ENCODE measurements at places on chromosomes 4 and X.

DNA sequence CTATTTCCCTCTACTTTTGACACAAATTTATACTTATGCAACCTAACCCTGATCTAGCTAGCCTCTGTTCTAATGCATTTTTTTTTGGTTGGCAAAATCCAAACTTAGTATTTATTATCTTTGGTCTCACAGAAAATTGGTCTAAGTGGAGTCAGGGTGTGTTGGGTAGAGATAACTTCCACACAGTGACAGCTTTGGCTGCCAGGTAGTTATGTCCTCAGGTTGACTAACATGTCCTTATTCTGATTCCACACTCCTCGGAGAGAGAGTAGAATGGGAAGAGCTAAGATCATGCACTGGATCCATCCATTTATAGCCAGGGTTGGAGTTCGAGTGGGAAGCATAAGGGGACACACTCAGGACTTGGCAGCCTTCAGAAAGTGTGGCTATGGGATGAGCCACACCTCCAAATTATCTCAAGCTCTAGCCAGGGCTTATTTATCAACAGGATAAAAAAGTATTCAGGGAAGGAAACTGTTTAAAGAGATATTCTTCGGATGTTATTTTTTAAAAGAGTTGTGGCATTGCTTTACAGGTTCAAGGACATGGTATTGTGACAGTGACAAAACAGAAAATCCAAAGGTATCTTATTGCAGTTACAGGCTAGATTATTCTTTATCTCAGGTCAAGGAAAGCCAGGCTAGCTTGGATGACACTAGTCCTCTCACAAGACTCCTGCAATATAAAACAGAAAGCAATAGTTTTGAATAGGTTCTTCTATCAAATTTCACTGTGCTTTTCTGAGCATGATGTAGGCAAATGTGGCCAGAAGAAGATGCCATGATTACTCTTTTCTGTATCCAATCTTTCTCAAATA is 51.5 kb downstream of the NPY1R start:
- no peak for DNase-seq

GRCh38 chr4:106367072-106367471 is 1.5 kb downstream of the GIMD1 start:
- DNase-seq: no peak

DNA sequence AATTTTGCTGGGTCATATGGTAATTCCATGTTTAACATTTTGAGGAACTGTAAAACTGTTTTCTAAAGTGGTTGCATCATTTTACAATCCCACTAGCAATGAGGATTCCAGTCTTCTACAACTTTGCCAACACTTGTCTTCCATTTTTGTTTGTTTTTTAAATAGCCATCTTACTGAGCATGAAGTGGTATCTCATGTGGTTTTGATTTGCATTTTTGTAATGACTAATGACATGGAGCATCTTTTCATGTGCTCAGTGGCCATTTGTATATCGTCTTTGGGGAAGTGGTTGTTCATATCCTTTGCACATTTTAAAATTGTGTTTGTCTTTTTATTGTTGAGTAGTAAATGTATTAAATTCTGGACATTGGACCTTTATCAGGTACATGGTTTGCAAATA is 94.7 kb downstream of the TMEM131L start:
- no peak for DNase-seq

DNA sequence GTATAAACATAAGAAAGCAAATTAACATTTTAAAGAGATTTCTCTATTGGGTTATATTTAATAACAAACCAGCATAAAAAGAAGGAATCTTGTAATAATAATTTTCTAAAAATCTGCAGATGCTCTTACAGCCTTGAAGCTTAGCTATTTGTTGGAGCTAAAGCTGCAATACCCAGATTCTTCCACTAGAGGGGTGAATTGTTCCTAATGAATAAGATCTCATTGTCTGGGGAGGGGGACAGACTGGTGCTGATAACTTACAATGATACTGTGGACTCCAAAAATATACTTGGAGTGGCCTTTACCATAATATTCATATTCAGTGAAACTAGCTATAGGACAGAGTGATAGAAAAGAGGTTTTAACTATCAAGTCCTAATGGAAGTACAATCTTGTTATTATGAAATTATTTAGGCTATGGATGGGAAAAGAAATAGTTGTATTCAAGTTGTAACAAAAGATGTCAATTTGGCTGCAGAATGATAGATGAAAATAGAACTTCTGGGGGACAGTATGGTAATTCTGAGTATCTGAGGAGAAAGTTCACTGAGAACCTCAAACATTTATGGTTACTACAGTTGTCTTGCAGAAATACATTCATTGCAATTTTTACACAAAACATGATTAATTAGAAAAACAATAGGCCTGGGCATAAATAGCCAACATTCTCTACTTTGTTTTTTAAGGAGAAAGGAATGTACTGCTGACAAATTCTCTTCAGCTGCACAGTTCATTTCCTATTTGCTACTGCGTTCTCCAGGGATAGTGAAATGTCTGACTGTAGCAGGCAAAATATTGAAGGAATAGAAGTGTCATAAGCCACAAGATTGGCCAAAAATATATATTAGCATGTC is 443.3 kb downstream of the GBA3 start:
- DNase-seq: peak; percentile 49

GRCh38 chrX:18010253-18010652 is 149.2 kb upstream of the RAI2 start:
- DNase-seq: no peak

DNA sequence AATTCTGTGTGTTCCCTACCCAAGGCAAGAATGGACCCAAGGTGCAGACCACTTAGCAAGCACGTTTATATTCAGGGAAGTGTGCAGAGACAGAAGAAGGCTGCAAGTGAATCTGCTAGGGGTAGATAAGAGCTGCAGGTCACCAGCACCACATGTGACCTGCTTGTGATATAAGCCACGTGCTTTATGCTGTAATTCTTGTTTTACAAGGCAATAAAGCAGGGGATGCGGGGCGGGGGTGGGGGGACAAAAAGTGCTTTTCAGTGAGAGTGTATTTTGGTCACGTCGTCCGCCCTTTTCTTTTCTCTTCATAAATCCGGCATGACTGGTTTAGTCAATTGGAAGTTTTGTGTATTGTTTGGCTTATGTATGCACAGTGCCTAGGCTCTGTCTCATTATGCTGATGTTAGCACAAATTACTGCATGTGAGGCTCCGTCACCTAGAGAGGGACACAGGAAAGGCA is 192.7 kb downstream of the RBMX2 start:
- DNase-seq: no peak

DNA sequence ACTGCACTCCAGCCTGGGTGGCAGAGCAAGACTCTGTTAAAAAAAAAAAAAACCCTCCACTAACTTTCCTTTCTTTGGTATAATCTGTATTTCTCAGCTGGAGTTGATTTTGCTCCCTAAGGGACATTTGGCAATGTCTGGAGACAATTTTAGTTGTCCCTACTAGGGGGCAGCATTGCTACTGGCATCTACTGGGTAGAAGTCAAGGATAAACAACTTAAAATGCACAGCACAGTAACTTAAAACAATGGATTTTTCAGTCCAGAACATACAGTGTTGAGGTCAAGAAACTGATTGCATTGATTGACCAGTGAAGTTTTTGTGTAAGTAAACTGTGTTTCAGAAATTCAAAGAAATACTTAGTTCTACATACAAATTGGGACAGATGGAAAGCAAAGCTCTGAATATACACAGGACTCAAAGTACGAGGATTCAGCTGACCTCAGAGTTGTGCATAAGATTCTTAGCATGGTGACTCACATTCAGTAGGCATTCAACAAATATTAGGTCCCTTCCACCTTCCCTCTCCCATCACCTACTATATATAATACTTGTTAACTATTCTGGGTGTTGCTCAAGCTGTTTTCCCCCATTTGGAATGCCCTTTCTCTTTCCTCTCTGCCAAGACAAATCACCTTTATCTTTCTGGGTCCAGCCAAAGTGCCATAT is 8.8 kb downstream of the DDX53 start:
- DNase-seq: peak; percentile 57

DNA sequence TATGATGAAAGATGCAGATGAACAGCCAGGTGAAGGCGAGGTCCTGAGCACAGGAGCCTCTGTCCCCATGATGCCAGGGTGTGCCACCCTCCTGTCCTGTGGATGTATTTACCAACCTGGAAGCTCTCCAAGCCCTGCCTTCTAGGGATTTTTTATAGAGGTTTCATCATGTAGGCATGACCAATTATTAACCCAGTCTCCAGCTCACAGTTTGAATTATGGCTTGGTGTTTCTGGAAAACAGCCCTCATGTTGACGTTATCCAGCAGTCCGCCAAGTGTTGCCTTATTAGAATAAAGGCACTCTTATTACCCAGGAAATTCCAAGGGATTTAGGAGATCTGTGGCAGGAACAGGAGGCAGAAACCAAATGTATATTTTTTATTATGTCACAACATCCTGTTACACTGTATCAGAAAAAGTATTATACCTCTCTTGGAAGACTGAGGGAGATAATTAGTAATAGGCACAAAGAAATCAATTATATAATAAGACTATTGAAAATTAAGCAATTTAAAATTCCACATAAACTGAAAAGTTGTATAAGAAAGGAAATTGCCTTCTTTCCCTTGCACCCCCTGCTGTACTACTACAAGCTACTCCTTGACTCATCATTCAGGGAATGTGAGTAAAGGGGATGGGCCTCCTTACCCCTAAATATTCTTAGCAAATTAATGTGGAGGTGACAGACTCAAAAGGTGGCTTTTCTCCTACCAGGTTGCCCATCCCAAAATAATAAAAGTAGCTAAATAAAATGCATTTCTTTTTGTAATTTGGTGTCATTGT is 129.6 kb downstream of the ZNF330 start:
- DNase-seq: peak; percentile 53

DNA sequence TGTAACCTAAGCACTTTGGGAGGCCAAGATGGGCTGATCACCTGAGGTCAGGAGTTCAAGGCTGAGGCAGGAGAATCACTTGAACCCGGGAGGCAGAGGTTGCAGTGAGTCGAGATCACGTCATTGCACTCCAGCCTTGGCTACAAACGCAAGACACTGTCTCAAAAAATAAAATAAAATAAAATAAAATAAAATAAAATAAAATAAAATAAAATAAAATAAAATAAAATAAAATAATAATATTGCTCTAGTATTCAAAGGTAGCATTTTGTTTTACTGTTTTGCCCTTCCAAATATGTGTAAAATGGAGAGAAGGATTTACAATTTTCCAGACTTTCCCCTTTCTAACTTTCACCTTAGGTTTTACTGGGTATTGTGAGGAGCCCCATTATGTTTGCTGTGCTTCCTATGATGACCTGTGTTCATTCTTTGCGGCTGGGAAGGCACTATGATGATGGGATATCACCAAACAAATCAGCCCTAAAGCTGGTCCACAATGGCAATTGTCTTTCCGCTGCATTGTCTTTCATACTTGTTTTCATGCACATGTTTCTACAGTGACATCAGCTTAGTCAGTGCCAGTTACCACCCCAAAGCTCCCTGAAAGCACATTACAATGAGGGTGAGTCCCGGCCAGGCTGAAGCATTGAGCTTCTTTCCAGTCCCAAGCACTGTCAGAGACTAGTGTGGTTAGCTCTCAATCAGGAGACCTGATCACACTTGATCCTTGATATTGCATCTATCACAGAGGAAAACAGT is 50.8 kb downstream of the DTHD1 start:
- DNase-seq: no peak

DNA sequence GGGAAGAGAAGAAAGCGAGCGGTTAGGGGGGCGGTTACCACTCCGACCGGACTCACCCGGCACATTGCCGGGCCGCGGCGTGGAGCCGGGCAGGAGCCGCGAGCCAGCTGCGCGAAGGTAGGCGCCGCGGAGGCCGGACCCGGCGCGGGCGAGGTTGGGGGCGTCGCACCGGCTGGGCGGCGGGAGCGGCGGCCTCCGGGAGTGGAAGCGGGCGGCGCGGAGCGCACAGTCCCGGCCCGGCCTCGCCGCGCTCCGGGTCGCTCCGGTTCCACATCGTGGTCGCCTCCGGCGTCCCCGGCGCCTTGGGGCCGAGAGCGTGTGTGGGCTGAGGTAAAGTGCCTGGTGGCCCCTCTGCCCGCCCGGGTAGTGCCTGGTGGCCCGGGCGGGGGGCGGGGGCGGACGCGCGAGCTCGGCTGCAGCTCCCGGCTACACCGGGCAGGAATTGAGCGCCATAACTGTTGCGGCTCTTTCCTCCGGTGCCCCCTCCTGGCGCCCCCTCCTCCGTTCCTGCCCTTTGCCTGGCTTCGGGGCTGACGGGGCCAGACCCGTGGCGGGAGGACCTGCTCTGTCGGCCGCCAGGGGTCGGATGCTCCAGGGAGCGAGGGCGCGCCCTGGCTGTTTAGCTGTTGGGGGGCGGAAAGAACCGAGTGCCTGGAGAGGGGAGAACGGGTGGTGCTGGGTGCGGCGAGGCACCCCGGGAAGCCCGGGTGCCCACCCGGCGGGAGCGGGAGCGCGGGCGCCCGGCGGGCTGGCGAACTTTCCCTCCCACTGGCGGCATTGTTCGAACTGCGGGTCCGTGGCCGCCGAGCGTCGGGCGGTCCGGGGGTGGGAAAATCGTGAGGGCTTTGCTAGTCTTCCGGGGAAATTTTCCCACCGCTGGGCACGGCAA is 626 bp downstream of the JADE3 start:
- peak; percentile 19 for DNase-seq

GRCh38 chr4:153476829-153477574 is 10.8 kb downstream of the TMEM131L start:
- no peak for DNase-seq

GRCh38 chr4:15336410-15337167 is 91.2 kb upstream of the C1QTNF7 start:
- DNase-seq: peak; percentile 90

DNA sequence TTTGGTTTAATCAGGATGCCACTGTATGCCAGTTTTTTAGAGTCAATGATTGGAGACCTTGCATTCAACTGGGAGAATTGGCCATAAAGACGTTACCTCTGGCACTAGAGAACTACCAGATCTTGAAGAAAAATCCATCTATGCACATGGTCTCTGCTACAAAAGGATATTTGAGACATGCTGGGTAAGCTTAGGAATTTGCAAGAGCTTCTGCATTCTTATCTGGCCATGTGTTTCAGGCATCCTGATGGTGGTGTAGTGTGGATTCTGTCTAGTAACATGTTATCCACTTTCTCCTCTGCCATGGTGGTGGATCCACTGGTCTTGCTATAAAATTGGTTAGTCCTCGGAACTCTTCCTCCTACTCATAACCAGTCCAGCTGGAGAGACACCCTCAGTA is 185.3 kb upstream of the WDFY3 start:
- peak; percentile 14 for DNase-seq

DNA sequence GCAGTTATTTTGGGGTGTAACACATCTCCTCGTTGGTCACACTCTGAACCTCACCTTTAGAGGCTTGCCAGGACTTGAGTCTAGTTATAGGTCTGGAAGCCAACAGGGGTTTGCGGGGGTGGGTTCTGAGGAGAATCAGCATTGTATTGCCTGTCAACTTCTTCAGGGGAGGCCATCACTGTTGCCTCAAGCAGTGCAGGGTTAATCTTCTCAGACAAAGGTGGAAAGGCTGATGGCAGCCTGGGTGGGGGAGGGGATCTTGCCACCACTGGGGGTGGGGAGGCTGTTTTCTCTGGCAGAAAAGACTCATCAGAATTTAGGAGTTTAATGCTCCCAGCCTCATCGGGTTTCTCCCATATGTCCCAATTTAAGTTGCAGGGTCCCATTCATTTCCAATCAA is 387.8 kb downstream of the PRR32 start:
- no peak for DNase-seq

DNA sequence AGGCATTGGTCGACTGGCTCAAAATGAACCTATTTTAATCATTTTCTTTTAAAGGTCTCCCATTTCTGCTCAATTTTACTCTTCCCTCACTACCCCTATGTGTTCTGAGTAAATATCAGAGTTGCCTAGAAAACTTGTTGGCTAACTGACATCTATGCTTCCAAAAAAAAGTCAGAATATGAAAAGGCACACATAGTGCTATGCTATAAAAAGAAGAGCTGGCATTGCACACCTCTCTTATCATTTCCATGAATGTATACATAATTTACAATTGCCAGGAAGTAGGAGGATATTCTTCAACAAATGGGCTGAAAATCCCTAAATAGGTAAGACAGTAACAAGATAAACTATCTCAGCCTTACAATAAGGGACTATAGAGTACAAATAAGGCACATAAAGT is 70.2 kb downstream of the FRYL start:
- no peak for DNase-seq

All from choroid plexus epithelial cell (primary cell).